ENCODE measurements at places on chromosomes 7 and 10. TPM values are rescaled to one million over a fixed set of nuclear protein-coding genes. Genes with fewer than 3 reads are reported as not detected.

Gene PTF1A
- not detected for polyA plus RNA-seq

Gene MKX
- polyA plus RNA-seq, result 4.2 TPM

Gene ZNF736
- 8.6 TPM for polyA plus RNA-seq

Gene SAP25
- not detected for polyA plus RNA-seq
